SK-N-DZ (cell line): ENCODE measurements at places on chromosomes 1 and 21.

DNA sequence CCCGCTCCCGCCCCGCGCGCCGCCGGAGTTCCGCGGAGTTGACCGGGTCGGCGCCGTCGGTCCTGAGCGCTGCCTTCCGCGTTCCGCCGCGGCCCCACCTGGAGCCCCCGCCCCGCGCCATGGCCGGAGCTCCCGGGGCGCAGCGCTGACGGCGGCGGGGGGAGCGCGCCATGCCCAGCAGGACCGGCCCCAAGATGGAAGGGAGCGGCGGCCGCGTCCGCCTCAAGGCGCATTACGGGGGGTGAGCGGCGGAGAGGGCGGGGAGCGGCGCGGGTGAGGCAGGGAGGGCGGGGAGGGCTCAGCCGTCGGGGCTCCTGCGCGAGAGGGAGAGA, 216 bp downstream of the PRKCZ start:
- no peak for DNase-seq

DNA sequence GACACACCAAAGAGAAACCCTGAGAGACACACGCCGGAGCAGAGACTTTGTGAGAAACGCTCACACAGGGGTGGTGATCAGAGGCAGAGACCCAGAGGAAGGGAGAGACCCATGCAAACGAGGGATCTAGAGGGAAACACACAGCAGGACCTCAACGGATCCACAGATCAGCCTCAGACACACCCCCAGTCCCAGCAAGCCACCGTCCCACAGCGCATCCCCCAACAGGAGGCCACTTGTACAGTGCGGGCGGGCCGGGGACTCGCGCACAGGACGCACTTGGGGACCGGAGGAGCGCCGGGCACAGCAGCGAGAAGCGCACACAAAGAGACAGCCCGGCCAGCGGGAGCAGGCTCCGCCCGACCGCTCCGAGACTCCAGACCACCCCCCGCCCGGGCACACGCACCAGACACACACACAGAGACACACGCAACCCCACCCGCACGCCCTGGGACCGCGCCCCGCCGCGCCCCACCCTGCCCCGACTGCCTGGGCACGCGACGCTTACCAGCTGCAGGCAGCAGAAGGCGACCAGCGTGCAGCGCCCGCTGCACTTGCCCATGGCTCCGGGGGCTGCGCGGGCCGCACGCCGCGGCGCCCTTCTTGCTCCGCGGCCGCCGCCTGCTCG, 587 bp downstream of the NKAIN1 start:
- DNase-seq: peak; percentile 67

- DNase-seq: no peak
Observed at GRCh38 chr1:229171934-229172333, 99.0 kb upstream of the RAB4A start.

- DNase-seq: no peak
Observed at GRCh38 chr1:71835442-71835813, 446.9 kb downstream of the NEGR1 start.

- DNase-seq: no peak
Observed at GRCh38 chr1:200538179-200538578, 82.4 kb downstream of the KIF14 start.

DNA sequence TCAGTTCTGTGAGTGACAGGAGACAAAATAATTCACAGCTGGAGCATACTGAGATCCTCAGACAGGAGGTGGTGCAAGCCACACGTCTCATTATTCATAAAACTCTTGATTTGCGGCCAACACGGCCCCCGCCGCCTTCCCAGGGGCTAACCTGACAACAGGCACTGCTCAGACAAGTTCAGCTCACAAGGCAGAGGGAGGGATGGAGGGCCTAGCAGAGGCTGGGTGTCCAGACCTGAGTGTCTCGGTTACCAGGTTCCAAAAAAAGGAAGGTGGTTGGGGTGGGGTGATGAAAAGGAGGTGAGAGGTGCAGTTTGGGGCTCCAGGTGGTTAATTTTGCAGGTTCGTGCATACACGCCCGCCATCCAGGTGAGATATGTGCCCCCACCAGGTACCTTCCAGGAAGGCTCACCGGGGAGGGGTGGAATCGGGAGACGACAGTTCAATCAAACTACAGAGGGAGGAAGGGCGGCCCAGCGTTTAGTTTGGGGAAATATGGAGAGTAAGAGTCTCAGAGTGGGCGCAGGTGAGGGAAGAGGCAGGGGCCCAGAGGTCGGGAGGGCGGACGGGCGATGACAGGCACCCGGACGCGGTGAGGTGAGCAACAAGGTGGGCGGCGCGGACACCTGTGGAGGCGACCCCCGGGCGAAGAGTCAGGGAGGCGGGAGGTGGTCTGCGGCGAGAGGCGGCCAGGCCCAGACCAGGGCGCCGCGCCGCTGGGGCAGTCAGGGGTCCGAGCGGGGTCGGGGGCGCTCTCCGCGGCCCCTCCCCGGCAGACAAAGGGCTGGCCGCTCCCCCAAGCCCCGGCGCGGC, 629 bp downstream of the CTNNBIP1 start:
- DNase-seq: no peak

- no peak for DNase-seq
Observed at GRCh38 chr1:44108241-44108640, 10.4 kb upstream of the KLF17 start.

- DNase-seq: no peak
Observed at GRCh38 chr1:41109310-41110197, 88.0 kb upstream of the SLFNL1 start.

DNA sequence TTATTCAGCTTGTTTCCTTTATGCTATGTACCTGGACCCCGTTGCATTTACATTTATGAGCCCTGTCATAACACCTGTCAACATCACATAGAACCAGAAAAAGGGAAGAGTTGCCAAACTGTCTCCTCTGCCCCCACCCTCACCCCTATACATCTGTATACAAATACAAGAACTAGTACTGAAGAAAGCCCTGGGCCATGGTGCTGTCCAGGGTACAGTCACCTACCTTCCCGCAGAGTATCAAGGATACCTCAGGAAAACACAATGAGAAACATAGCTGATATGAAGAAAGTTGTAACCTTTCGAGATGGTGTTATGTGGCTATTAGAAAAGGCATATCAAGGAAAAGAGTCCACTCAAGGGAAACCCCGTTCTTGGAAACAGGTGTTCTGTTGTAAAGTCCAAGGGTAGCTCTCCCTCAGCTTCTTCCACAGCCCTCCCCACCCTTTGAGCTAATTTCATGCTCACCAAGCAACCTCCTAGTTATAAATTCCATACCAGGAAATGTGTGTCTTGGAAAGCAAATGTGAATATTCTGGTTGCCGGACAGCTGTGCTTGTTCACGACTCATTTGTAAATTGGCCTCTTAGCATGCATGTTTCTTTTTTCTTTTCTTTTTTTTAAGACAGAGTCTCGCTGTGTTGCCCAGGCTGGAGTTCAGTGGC, 16.7 kb upstream of the AVPR1B start:
- DNase-seq: no peak

DNA sequence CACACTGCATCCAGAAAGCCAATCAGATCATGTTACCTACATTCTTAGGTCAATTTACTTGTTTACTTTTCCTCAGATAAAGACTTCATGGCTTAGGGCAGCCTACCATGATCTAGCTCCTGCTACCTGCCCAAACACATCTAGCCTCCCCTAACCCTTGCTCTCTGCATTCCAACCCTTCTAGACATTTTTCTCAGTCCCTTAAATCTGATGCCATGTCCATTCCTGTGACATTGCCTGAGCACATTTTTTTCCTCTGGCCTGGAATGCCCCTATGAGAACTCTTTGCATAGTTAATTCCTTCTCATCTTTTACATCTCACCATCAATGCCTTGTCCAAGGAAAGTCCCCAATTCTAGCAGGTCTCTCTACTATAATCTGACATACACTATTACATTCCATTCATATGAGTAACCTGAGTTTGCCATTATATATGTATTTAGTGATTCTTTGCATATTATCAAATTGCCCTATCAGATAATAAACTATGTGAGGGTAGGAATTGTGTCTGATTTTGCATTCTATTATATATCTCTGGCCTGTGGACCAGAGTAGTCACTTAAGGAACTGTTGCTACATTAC, 166.9 kb downstream of the COL11A1 start:
- DNase-seq: no peak

- no peak for DNase-seq
Observed at GRCh38 chr1:24978383-24979032, 48.4 kb upstream of the RUNX3 start.

GRCh38 chr1:46412893-46413595, 18.9 kb downstream of the FAAH start:
- DNase-seq: no peak

GRCh38 chr1:234656070-234656895, 46.3 kb upstream of the IRF2BP2 start:
- no peak for DNase-seq

DNA sequence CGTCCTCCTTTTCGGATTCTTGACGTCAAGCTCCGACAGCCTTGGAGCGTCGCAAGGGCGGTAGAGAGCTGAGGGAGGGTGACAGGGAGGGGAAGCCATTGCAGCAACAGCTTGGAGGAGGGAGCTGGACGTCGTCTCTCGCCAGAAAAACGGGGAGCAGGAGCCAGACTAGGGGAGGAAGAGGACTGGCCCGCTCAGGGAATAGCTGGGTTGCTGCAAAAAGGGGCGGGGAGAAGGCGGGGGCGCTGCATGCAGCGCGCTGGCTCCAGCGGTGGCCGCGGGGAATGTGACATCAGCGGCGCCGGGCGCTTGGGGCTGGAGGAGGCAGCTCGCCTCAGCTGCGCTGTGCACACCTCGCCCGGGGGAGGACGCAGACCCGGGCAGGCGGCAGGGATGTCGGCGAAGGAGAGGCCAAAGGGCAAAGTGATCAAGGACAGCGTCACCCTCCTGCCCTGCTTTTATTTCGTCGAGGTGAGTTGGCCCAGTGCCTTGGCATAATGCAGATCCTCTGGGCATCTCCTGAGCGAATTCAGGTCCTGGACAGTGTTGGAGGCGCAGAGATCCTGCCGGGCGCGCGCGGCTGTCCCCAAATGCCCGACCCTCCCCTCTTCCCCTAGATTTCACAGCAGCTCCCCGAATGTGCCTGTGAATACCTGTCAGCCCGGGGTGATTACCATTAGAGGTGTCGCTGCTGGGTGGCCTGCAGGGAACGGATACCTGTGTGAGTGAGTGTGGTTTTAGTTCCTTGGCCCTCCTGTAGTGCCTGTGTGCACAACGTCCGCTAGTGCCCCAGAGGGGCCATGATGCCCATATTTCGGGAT, at the start of gene PLPPR4:
TSS of gene PLPPR4 (plus strand) at position 292 of the 821 bp plus-strand sequence. CDS start at position 394, 102 bp downstream.
- peak; percentile 57 for DNase-seq

DNA sequence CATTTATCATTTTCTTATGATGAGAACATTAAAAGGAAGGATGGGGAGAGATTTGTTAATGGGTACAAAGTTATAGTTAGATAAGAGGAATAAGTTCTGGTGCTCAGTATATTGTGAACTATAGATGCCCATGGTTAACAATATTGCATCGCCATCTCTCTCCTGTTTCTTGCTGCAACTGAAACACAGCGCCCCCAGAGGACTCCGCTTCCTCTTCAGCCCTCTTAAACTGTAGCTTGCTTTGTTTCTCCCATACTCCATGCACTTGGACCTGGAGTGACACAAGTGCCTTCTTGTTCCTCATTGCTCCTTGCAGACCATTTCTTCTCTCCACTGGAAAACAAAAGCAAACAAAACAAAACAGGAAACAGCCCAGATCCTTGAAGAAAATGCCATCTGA, 70.1 kb upstream of the NTPCR start:
- DNase-seq: peak; percentile 23

- no peak for DNase-seq
Observed at GRCh38 chr1:58908561-58909560, 125.0 kb upstream of the JUN start.

GRCh38 chr1:23533246-23534023, 2.4 kb upstream of the E2F2 start:
- no peak for DNase-seq

DNA sequence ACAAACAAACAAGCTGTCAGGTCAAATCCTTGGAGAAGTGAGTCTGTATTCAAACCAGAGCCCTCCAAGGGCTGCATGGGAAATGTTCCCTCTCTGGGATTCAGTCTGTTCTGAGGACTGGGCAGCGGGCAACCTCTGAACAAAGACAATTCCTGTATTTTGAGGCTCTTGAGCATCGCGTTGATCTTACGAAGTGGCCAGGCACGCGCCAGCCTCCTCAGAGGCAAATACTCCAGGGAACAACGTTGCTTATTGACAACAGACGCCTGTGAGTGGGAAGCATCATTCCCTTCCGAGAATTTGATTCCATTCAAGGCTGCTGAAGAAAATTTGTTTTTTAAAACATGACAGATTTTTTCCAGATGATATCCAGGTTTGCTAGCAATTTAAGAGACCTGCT, 20.0 kb upstream of the TACSTD2 start:
- peak; percentile 8 for DNase-seq

- peak; percentile 75 for DNase-seq
Observed at GRCh38 chr1:201703621-201704438, 125.1 kb upstream of the IPO9 start.

DNA sequence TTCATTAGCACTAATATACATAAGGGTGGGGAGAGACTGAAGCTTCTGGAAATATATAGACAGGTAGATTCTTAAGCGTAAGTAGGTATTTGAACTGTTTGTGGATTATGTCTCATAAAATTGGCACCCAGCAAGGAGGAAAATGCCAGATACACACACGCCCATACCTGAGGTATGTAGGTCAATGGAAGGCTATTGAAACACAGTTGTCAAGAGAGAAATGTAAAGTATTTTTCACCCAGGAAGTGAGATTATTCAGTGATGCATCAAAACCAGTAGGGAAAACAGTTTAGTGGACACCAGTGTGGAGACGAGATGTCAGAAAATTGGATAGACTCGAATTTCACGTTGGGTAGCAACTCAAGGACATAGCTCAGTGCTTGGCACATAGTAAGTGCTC, 4.7 kb upstream of the RSPH1 start:
- no peak for DNase-seq

GRCh38 chr1:9859281-9860014, 35.7 kb upstream of the CLSTN1 start:
- no peak for DNase-seq

- no peak for DNase-seq
Observed at GRCh38 chr1:230857077-230857476, 11.2 kb downstream of the C1orf198 start.

DNA sequence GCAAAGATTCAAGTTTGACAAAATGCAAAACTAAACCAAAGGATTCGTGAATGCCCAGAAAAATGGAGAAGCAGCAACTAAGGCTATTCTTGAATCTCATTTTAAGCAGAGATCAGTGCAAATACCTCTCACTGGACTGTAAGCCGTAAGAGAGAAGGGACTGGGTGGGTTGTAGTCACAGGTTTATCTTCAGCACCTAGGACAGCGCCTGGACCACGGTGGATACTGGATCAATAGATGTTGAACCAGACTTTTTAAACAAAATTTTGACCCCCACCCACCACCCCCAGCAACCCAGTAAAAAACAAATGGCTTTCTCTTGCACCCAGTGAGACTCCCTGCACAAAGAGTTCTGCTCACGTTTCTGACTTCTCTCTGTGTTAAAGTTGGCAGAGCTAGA, 347.1 kb downstream of the AJAP1 start:
- no peak for DNase-seq

- DNase-seq: no peak
Observed at GRCh38 chr1:52057876-52058415, 1.9 kb downstream of the BTF3L4 start.

GRCh38 chr1:30805304-30806003, 47.9 kb upstream of the LAPTM5 start:
- DNase-seq: no peak
